Activated CD4-positive, alpha-beta T cell treated with anti-CD3 and anti-CD28 coated beads, Interleukin-2, amount 10 ng/mL, durations not matched to agents 7 days and 5 days (primary cell): ENCODE measurements at places on chromosomes 1 and 21. TPM values are rescaled to one million over a fixed set of nuclear protein-coding genes. Genes with fewer than 3 reads are reported as not detected.

GRCh38 chr1:119731060-119731459, 19.3 kb downstream of the PHGDH start:
- H3K4me1 ChIP-seq = no peaks in the 10 kb centered on the region
- H3K27ac ChIP-seq = no peak overlapping the region
- H3K36me3 ChIP-seq = peaks cover 34% of the 10 kb centered on the region
- H3K4me3 ChIP-seq = no peak overlapping the region
- no peak for DNase-seq

- no peak overlapping the region for H3K4me3 ChIP-seq
- no peaks in the 10 kb centered on the region for H3K27me3 ChIP-seq
- no peaks in the 10 kb centered on the region for H3K4me1 ChIP-seq
- no peak overlapping the region for H3K27ac ChIP-seq
- no peak for DNase-seq
- H3K36me3 ChIP-seq = no peaks in the 10 kb centered on the region
These were observed 383.9 kb downstream of the KIF26B start for GRCh38 chr1:245538671-245539070.

The CR1 gene
- 0.25 TPM for total RNA-seq

DNA sequence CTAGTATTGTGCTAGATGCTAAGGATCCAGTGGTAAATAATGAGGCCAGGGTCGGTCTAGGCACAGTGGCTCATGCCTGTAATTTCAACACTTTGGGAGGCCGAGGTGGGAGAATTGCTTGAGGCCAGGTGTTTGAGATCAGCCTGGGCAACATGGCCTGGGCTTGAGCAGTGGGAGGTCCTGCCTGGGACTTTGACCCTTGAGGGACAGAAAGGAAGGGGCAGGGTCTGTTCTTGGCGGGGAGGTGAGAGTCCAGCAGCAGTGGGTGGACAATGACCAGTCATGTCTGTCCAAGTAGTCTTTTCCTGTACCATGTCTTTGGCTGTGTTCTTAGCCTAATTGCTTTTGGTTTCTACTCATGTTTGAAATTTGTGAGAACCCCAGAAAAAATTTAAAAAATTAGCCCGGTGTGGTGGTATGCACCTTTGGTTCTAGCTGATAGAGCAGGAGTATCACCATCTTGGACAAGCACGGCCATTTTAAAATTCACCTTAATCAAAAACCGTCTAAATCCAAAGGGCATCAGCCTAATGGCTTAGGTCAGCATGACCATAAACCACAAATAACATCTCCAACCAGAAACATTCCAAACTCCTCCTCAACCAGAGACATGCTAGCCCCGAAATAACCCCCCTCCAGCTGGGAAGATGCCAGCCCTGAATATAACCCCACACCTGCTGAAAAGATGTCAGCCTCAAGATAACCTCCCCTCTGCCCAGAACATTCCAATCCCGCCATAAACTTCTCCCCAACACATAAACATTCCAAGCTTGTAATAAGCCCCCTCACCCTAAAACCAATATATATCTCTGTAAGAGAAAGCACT, 6.8 kb upstream of the AK2 start:
- DNase-seq = no peak
- H3K4me1 ChIP-seq = peaks cover 13% of the 10 kb centered on the region
- H3K36me3 ChIP-seq = no peaks in the 10 kb centered on the region
- no peak overlapping the region for H3K27ac ChIP-seq

The ATP6V1G3 gene
- total RNA-seq = not detected

GRCh38 chr1:244394826-244395765, 56.6 kb downstream of the ADSS2 start:
- DNase-seq = no peak
- peaks cover 7% of the 10 kb centered on the region for H3K36me3 ChIP-seq
- H3K27me3 ChIP-seq = no peaks in the 10 kb centered on the region
- no peak overlapping the region for H3K4me3 ChIP-seq
- H3K27ac ChIP-seq = no peak overlapping the region

GRCh38 chr1:190940951-190941350, 463.3 kb upstream of the BRINP3 start:
- H3K27ac ChIP-seq = no peak overlapping the region
- H3K4me1 ChIP-seq = no peaks in the 10 kb centered on the region
- no peaks in the 10 kb centered on the region for H3K27me3 ChIP-seq
- no peaks in the 10 kb centered on the region for H3K36me3 ChIP-seq
- no peak for DNase-seq

DNA sequence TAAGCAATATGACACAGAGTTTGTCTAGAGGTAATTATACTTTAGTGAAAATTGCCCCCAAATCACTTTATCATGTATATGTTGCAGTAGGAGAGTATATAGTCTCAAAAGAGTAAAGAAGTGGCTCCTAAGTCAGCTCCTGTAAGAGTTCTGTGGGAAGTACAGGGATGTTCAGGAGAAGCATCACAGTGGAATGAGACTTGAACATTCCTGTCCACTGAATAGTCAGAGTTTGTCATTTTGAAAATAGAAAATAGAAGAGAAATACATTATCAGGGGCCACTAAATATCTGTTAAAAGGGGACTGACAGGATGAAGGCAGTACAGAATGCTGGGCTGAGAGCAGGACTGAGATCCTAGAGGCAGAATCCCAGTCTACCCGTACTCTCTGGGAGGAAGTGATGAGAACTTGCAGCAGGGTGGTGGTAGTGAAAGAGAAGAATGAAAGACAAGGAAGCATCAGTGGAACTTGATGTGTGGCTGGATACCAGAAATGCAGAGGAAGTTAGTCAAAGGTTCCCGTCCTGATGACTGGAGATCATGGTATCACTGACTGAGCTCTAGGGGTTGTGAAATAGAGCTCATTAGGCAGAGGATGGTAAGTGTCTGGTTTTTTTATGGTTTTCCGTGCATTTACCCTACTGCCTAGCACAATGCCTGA, 153.4 kb downstream of the FMN2 start:
- H3K36me3 ChIP-seq = no peaks in the 10 kb centered on the region
- H3K4me1 ChIP-seq = no peaks in the 10 kb centered on the region
- DNase-seq = no peak
- H3K27ac ChIP-seq = no peak overlapping the region
- no peak overlapping the region for H3K4me3 ChIP-seq

The FLG2 gene
- not detected for total RNA-seq

The ATAD3C gene
- total RNA-seq = 0.17 TPM

GRCh38 chr1:16009030-16009460, 5.0 kb downstream of the SRARP start:
- no peak overlapping the region for H3K27ac ChIP-seq
- H3K27me3 ChIP-seq = no peaks in the 10 kb centered on the region
- no peaks in the 10 kb centered on the region for H3K36me3 ChIP-seq
- DNase-seq = peak; percentile 80

- peaks cover 73% of the 10 kb centered on the region for H3K4me1 ChIP-seq
- peak overlapping the region; percentile 96 for H3K27ac ChIP-seq
- DNase-seq = peak; percentile 22
- peak overlapping the region; percentile 89 for H3K4me3 ChIP-seq
These were observed 829 bp downstream of the ADAR start for GRCh38 chr1:154607106-154607608.

GRCh38 chr1:204041232-204041767, 31.6 kb upstream of the SOX13 start:
- no peaks in the 10 kb centered on the region for H3K4me1 ChIP-seq
- H3K27me3 ChIP-seq = no peaks in the 10 kb centered on the region
- no peak overlapping the region for H3K27ac ChIP-seq
- H3K36me3 ChIP-seq = no peaks in the 10 kb centered on the region
- H3K4me3 ChIP-seq = no peak overlapping the region
- DNase-seq = no peak

The USH2A gene
- total RNA-seq = not detected

DNA sequence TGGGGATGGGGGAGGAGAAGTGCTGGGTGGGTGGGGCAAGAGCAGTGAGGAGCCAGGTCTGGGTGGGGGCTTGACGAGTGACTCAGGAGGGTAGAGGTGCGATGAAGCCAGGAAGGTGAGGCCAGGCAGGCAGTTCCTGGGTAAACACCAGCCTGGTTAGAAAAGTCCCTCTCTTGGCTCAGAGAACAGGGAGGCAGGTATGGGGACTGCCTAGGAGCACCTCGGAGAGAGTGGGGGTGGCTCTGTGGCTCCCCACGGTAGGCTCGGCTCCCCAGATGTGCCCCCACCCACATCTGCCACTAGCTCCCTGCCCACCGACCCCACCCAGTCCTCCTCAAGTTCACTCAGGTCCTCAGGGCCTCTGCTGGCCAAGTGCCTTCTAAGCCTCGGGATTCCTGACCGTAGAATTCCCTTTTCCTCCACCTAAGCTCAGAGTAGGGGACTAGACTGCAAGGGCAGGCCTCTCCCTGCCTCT, 1.2 kb downstream of the HSPG2 start:
- peaks cover 18% of the 10 kb centered on the region for H3K27me3 ChIP-seq
- no peak for DNase-seq
- H3K36me3 ChIP-seq = peaks cover 3% of the 10 kb centered on the region
- peaks cover 11% of the 10 kb centered on the region for H3K4me1 ChIP-seq
- no peak overlapping the region for H3K27ac ChIP-seq

GRCh38 chr1:199073166-199073565, 434.3 kb downstream of the PTPRC start:
- H3K4me1 ChIP-seq = peaks cover 11% of the 10 kb centered on the region
- H3K4me3 ChIP-seq = no peak overlapping the region
- peak overlapping the region; percentile 0 for H3K27ac ChIP-seq
- DNase-seq = no peak

DNA sequence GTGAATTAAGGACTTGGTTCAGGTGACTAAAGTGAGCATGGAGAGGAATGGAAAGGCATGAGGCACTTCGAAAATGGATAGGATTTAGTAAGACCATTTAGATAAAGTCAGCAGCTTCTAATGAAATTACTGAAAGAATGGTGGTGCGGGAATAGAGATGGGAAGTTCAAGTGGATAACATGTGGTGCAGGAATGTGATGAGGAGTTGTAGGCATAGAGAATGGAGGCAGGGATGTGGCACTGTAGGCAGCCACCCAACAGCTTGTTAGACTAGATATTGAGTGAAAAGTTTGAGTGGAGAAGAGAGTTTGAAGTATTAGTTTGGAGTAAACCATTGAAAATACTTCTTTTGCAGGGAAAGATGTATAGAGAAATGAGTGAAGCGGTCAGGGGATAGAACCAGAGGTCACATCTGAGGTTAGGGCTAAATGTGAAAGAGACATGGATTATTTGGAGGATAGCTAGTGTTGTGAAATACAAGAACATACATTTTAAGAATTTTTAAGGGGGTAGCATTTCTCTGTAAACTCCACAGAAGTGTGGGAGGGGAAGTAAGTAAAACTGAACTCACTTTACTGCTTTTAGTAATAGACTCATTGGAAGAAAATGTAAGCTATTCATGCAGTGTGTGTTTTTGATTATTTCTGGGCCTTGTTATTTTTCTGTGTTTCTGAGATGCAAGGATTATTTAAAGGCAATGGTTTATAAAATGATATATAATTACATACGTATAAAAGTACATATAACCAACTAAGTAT, 46.2 kb downstream of the DYRK1A start:
- no peak for DNase-seq
- H3K27me3 ChIP-seq = no peaks in the 10 kb centered on the region
- H3K4me1 ChIP-seq = peaks cover 66% of the 10 kb centered on the region
- peaks cover 22% of the 10 kb centered on the region for H3K36me3 ChIP-seq
- no peak overlapping the region for H3K27ac ChIP-seq
- no peak overlapping the region for H3K4me3 ChIP-seq

The SPATA46 gene
- total RNA-seq = not detected
